ENCODE measurements at places on chromosomes 6 and 20.
A peak's percentile ranks its signal among the peaks of the same experiment; 100 is the strongest.

- H3K27me3 ChIP-seq: peaks cover 3% of the 10 kb centered on the region
- DNase-seq: no peak
- H3K36me3 ChIP-seq: no peaks in the 10 kb centered on the region
- no peak overlapping the region for H3K4me3 ChIP-seq
- H3K4me1 ChIP-seq: peaks cover 5% of the 10 kb centered on the region
These were observed 65.7 kb downstream of the SULF2 start for GRCh38 chr20:47719625-47720024.

GRCh38 chr6:114375541-114376192 lies 32.8 kb upstream of the HS3ST5 start:
- DNase-seq: no peak
- no peaks in the 10 kb centered on the region for H3K4me1 ChIP-seq
- no peaks in the 10 kb centered on the region for H3K36me3 ChIP-seq
- no peak overlapping the region for H3K27ac ChIP-seq
- no peak overlapping the region for H3K4me3 ChIP-seq
- no peaks in the 10 kb centered on the region for H3K27me3 ChIP-seq

GRCh38 chr6:133432021-133432989 lies 191.1 kb downstream of the EYA4 start:
- H3K4me3 ChIP-seq: no peak overlapping the region
- no peaks in the 10 kb centered on the region for H3K36me3 ChIP-seq
- H3K27ac ChIP-seq: no peak overlapping the region
- H3K27me3 ChIP-seq: no peaks in the 10 kb centered on the region
- H3K4me1 ChIP-seq: no peaks in the 10 kb centered on the region

GRCh38 chr20:33568868-33569801 lies 79.2 kb downstream of the CBFA2T2 start:
- H3K4me1 ChIP-seq: peaks cover 14% of the 10 kb centered on the region
- H3K36me3 ChIP-seq: peaks cover 2% of the 10 kb centered on the region
- no peak overlapping the region for H3K27ac ChIP-seq
- H3K4me3 ChIP-seq: no peak overlapping the region
- no peaks in the 10 kb centered on the region for H3K27me3 ChIP-seq
- no peak for DNase-seq

GRCh38 chr6:80519811-80520594 lies 413.5 kb downstream of the BCKDHB start:
- H3K4me3 ChIP-seq: no peak overlapping the region
- H3K4me1 ChIP-seq: peaks cover 4% of the 10 kb centered on the region
- H3K27me3 ChIP-seq: no peaks in the 10 kb centered on the region
- H3K27ac ChIP-seq: no peak overlapping the region
- H3K36me3 ChIP-seq: no peaks in the 10 kb centered on the region
- no peak for DNase-seq

- no peak overlapping the region for H3K4me3 ChIP-seq
- H3K27me3 ChIP-seq: peaks cover 10% of the 10 kb centered on the region
- H3K4me1 ChIP-seq: no peaks in the 10 kb centered on the region
- DNase-seq: no peak
- H3K27ac ChIP-seq: no peak overlapping the region
- H3K36me3 ChIP-seq: no peaks in the 10 kb centered on the region
These were observed 220.2 kb upstream of the EXOC2 start for GRCh38 chr6:912871-913835.

GRCh38 chr6:42142118-42142835 lies at the start of gene C6orf132:
C6orf132 (minus strand) TSS chr6:42142620; CDS start chr6:42142444, 176 bp downstream.
- no peak within 1 kb of the TSS for H3K27ac ChIP-seq
- H3K36me3 ChIP-seq: no peaks in the 10 kb centered on the region
- H3K27me3 ChIP-seq: peaks cover 47% of the 10 kb centered on the region
- DNase-seq: no peak
- no peak within 1 kb of the TSS for H3K4me3 ChIP-seq

- H3K4me3 ChIP-seq: no peak overlapping the region
- no peaks in the 10 kb centered on the region for H3K4me1 ChIP-seq
- no peaks in the 10 kb centered on the region for H3K36me3 ChIP-seq
- no peak for DNase-seq
- H3K27me3 ChIP-seq: peaks cover 2% of the 10 kb centered on the region
These were observed 110.5 kb upstream of the MTHFD1L start for GRCh38 chr6:150755042-150755441.

DNA sequence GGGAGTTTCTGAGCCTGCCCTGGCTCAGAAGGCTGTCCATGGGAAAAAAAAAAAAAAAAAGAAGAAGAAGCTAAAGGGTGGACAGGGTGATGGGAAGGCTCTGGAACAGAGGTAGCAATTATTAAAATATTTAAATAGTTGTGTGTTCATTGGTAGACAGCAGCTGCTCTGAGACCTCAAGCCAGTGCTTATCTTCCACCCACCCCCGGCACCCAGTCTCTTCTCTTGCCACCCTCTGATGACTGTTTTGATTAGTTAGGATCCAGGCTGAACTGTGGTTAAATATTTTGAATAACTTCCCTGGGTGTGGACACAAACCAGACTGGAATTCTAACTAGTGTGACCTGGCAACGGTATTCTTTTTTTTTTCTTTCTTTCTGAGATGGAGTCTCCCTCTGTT lies 16.9 kb upstream of the SRSF3 start:
- peaks cover 2% of the 10 kb centered on the region for H3K4me1 ChIP-seq
- no peak overlapping the region for H3K4me3 ChIP-seq
- H3K27me3 ChIP-seq: no peaks in the 10 kb centered on the region
- H3K27ac ChIP-seq: no peak overlapping the region
- H3K36me3 ChIP-seq: no peaks in the 10 kb centered on the region

DNA sequence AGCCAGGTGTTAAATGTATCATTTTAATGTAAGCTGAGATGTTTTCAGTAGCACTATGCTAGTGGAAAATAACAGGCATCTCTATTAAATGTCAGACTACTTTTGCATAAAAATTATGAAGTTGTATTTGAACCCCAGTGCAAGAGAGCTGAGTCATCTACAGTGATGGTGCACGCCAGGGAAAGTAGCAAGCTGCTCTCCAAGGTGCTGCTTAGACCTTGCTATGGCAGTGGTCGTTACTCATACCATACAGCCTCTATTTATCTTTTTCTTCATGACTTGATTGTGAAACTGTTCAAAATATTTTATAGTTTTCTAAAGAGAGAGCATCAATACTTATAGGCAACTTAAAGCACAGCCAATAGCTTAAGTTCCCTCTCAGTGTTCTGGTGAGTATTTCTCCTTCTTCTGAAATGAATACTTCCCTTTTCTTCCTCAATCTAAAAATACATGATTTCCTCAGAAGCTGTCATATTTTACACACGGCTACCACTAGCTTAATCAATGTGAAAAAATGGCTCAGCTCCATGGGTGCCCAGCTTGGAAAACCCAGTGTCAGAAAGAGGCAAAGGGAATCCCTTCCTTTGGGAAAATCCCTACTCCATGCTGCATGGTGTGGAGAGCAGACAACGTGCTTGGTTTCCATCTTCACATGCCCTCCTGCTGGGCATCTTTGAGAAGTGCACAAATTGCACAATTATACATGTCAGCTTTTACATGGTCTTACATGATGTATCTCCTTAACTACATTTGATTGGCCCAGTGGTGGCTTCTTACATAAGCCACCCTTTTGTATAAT lies 105.6 kb downstream of the ELOVL4 start:
- DNase-seq: no peak
- H3K27me3 ChIP-seq: peaks cover 5% of the 10 kb centered on the region
- no peaks in the 10 kb centered on the region for H3K36me3 ChIP-seq
- H3K27ac ChIP-seq: no peak overlapping the region

DNA sequence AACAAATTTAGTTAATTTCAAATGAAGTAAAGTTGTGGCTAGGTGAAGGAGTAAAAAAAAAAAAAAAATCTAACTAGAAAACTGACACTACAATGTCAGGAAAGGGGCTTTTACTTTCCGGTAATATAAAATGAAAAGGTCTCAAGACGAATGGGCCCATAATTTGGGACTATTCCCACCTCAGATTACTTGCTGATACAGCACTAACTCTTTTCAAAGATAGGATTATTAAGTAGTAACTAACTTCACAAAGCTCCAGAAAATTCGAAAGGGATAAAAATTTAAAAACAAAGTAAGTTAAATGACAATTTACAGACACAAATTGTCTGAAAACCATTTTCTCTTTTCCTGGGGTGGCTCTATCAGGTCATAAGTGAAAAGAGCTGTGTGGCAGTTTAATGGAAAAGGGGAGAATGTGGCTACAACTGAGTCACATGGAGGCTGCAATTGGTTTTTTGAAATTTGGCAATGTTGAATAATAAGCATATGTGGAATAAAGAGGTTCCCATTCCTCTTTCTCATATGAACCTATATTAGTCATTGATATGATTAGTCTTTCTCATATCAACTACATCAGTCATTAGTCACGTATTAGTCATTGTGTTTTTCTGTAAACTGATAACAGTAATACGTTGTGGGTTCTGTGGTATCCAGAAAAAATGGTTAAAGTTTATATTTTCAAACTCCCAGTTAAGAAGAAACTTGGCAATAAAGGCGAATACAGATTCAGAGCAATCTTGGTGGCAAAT lies 78.0 kb downstream of the RWDD2A start:
- no peaks in the 10 kb centered on the region for H3K4me1 ChIP-seq
- H3K27me3 ChIP-seq: peaks cover 8% of the 10 kb centered on the region
- no peak overlapping the region for H3K4me3 ChIP-seq
- no peak overlapping the region for H3K27ac ChIP-seq
- DNase-seq: no peak
- H3K36me3 ChIP-seq: no peaks in the 10 kb centered on the region

DNA sequence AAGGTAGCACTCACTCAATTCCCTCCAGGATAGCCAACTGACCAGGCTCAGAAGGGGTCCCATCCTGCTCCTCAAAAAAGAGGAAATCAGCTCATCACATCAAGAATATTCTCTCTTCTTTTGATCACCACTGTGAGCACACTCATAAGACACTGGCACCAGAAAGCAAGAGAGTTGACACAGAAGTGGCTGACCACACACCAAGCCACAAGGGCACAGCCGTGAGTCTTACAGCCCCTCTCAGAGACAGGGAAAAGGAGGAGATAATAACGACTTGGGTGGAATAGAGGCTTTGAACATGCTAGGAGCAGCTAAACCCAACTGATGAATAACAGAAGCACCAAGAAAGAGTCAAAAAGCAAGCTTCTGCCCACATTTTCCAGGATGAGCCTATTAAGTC lies 249.1 kb upstream of the PREP start:
- no peak for DNase-seq
- no peak overlapping the region for H3K27ac ChIP-seq
- no peak overlapping the region for H3K4me3 ChIP-seq
- peaks cover 15% of the 10 kb centered on the region for H3K36me3 ChIP-seq
- H3K27me3 ChIP-seq: peaks cover 4% of the 10 kb centered on the region
- peaks cover 47% of the 10 kb centered on the region for H3K4me1 ChIP-seq

DNA sequence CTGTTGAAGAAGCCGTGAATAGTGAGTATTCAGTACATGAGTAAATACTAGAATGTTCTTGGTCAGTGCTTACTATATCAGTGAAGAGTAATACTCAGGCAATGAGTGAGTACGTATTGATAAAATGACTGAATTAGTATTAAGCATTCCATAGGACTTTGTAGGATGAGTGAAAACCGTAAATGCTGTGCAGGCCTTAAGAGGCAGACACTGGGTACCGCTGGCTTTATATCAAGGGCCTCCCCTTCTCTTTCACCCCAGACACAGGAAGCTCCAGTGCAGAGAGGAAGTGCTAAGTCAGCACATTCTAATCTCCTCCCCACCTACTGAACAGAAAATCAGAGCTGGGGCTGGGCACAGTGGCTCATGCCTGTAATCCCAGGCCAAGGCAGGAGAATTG lies 24.2 kb downstream of the POFUT1 start:
- peaks cover 17% of the 10 kb centered on the region for H3K4me1 ChIP-seq
- peak overlapping the region; percentile 86 for H3K27ac ChIP-seq
- peak overlapping the region; percentile 61 for H3K4me3 ChIP-seq

DNA sequence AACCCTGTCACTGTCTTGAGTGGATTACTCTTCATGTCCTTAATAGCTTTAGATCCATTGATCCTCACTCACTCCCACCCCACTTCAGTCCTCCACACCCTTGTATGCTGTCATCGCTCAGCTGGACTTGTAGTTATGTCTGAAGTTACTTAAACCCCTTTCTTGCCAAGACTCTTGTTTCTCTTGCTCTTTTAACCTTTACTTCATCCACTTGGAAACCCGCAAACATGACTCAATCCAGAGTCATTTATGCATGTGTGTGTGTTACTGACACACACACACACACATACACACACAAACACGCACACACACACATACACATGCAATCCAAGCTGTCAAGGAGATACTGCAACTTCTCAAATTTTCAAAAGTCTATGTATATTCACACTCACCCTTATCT lies 341.8 kb downstream of the SYNE1 start:
- H3K4me1 ChIP-seq: peaks cover 16% of the 10 kb centered on the region
- H3K27me3 ChIP-seq: no peaks in the 10 kb centered on the region
- DNase-seq: no peak

- no peak overlapping the region for H3K27ac ChIP-seq
- H3K4me3 ChIP-seq: no peak overlapping the region
- no peaks in the 10 kb centered on the region for H3K27me3 ChIP-seq
- no peak for DNase-seq
These were observed 74.8 kb upstream of the SLC24A3 start for GRCh38 chr20:19137641-19138040.

GRCh38 chr6:146840641-146841040 lies 241.9 kb downstream of the ADGB start:
- no peaks in the 10 kb centered on the region for H3K27me3 ChIP-seq
- H3K4me1 ChIP-seq: no peaks in the 10 kb centered on the region
- no peak for DNase-seq
- H3K27ac ChIP-seq: no peak overlapping the region
- no peaks in the 10 kb centered on the region for H3K36me3 ChIP-seq

DNA sequence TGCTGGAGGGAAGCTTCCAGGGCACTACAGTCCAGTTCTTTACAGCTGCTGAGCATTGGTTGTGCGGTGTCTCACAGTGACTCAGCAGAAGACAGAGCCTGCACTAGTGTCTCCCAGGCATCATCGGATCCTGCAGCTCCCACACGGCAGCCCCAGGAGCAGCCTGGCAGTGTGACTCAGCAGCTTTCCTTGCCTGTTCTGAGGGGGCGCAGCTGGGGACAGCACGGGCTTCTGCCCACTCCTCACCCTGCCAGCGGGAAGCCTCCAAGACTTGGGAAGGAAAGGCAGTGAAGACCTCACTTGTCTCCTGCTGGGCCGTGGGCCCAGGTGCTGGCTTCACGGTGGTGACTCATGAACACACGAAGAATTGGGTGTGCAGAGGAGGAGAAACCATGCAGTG lies 165.4 kb downstream of the SYNDIG1 start:
- H3K27ac ChIP-seq: no peak overlapping the region
- no peak overlapping the region for H3K4me3 ChIP-seq
- H3K27me3 ChIP-seq: peaks cover 6% of the 10 kb centered on the region
- no peaks in the 10 kb centered on the region for H3K36me3 ChIP-seq
- peaks cover 1% of the 10 kb centered on the region for H3K4me1 ChIP-seq
- DNase-seq: no peak

GRCh38 chr20:1711826-1712601 lies 54.4 kb upstream of the SIRPG start:
- H3K27me3 ChIP-seq: peaks cover 12% of the 10 kb centered on the region
- H3K4me1 ChIP-seq: peaks cover 9% of the 10 kb centered on the region
- H3K27ac ChIP-seq: no peak overlapping the region

DNA sequence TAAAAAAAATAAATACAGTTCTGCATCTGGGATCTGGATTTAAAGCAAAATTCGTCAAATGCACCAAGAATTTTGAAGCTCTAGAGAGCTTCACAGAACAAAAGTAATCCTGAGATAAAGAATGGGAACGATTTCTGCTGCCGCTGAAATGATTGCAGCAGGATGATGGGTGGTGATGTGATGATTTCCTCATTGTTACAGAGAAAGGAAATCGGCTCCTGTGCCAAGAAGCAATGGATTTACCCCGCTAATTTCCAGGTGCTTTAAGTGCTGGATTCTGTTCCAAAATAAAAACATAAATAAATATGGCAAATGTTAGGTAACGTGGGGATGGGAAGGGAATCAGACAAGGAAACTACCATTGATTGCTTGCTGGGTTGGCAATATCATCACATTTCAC lies 1067.9 kb upstream of the MAP3K7 start:
- H3K4me1 ChIP-seq: no peaks in the 10 kb centered on the region
- no peaks in the 10 kb centered on the region for H3K27me3 ChIP-seq
- no peak for DNase-seq

Data from T-helper 2 cell treated with Interferon-gamma antibody and Interleukin-4, amounts not matched to agents 5 μg/mL and 100 μg/mL, for 36 hours (primary cell).